ENCODE measurements at places on chromosomes 7 and 10.

GRCh38 chr10:14396411-14397048 lies 65.8 kb upstream of the FRMD4A start:
- no peak for DNase-seq

GRCh38 chr7:28005075-28005846 lies 175.3 kb downstream of the JAZF1 start:
- DNase-seq, result peak; percentile 35

DNA sequence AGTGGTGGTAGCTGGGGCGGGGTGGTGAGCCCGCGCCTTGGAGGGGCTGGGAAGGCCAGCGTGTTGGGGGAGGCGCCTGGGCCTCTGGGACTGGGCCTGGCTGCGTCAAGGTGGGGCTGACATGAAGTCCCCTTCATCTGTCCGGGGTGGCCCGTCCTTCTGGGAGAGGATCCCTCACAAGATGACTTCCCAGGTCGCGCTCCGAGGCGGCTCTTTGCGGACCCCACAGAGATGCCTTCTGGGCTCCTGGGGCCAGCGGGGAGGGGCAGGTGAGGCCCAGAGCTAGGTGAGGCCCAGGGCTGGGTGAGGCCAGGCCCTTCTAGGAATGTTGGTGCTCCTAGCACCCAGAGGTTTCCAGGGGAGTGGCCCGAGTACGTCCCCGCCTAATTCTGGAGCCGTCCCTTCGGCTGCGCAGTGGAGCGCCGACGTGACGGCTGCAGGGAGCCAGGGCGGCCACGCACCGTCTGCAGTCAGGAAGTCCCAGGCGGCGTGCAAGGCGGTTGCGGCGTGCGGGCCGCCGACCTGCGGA lies 58.2 kb upstream of the NUPR2 start:
- DNase-seq, result no peak

GRCh38 chr10:86083664-86084175 lies 282.9 kb downstream of the GRID1 start:
- DNase-seq, result no peak

DNA sequence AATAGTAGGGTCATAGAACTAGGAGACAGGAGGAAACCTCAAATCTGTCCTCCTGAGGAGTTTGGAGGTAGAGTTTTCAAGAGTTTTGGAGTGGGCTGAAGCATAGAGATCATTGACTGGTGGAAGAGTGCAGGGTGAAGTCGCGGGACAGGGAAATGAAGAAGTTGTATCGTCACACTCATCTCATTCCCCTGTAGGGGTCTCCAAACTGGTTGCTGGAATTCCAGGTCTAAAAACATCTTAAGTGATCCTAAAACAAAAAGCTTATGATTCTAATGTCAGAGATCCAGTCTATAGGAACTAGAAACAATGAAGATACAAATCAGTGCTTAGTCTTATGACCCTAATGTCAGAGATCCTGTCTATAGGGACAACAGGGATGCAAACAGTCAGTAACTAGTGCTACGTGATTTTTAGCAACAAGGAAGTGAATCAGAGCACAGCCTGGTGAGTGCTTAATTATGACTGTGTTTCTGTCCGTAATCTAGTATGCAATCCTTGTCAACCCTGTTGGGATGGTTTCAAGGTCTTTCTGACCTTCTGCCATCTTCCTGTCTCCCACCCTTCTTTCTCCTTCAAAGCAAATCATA lies 139.4 kb downstream of the SKIDA1 start:
- no peak for DNase-seq

DNA sequence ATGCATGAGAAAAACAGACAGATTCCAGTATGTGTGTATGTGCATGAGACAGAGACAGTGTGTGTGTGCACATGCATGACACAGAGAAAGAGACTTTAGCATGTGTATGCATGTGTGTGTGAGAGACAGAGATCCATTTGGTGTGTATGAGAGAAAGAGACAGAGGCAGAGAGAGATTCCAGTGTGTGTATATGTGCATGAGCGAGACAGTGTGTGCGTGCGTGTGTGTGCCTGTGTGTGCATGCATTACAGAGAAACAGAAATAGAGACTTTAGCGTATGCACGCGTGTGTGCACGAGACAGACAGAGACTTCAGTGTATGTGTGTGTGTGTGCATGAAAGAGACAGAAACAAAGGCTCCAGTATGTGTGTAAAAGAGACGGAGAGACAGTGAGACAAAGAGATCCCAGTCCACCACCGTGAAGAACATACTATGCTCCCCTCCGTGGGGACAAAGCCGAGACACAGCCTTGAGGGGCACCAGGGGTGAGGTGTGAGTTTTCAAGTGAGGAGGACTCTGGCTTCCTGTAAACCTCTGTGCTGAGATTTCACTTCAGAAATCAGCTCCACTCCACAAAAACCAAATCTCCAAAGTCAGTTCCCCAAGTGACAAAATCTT lies 188.9 kb downstream of the GRID1 start:
- no peak for DNase-seq

- no peak for DNase-seq
Measured at GRCh38 chr7:140923358-140924006, 1.2 kb downstream of the BRAF start.

DNA sequence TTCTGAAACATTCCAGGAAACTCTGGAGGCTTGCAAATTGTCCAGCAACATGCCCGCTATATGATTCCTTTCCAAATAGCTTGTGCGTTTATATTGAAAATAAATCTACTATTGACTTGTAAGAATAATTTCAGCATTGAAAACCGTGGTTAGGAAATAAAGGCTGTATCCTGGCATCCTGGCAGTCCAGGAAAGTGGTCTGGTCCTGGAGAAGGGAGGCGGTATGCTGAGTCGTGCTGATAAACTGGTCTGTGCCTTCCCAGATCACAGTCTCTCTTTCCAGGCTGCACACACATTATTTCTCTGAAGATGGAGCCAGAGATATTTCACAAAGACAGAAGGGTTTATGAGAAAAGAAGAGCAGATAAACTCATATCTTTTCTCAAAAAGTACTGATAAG lies 350.1 kb upstream of the COBL start:
- DNase-seq, result no peak

DNA sequence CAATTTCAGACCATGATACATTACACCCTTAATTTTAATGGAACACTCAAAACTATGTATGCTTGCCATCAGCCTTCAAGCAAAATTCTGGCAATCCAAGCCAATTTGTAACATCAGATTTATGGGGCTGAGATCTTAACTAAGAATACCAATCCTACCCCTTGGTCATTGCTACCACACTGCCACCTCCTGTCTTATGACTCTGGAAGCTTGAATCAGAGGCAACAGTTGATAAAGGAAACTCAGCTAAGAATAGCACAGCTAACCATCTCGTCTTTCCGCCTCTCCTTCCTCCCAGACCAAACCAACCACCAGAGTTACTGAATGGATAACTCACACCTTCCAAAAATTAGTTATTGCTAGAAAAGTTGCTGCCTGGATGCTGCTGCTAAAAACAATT lies 7.4 kb downstream of the IGF2BP3 start:
- DNase-seq, result no peak

DNA sequence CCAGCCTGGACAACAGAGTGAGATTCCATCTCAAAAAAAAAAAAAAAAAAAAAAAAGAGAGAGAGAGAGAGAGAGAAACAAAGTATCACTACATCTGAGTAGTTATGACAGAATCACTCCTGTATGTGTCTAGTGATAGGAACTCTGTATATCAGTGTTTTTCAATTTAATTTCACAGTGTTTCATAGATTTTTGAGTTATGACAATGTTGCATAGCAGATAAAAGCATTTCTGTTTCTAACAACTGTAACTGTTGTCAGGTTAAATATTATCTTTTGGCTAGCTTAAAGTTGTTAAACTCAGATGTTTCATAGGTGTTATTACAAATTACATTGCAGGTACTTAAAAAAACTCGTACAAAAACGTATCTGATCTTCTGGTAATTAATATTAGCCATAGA lies 60.3 kb downstream of the PLXDC2 start:
- DNase-seq, result no peak

DNA sequence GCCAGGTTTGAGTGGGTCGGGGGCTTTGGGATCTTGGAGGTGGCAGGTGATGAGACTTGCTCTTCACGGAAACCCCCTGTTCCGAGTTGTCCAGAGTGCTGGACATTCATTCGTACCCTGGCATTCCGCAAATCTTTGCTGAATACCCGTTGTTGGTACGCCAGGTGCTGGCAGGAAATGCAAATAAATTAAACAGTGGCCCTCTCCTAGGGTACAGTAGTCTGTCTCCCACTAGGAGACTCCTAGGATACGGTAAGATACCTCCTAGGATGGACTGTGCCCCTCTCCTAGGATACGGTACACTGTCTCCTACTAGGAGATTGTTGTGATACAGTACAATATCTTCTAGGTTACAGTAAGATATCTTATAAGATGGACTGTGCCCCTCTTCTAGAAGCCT lies 544 bp downstream of the SEC23IP start:
- no peak for DNase-seq

Measured in heart right ventricle (tissue), 16 donors.